ENCODE measurements at places on chromosomes 13 and 19. TPM values are rescaled to one million over a fixed set of nuclear protein-coding genes. Genes with fewer than 3 reads are reported as not detected.

DNA sequence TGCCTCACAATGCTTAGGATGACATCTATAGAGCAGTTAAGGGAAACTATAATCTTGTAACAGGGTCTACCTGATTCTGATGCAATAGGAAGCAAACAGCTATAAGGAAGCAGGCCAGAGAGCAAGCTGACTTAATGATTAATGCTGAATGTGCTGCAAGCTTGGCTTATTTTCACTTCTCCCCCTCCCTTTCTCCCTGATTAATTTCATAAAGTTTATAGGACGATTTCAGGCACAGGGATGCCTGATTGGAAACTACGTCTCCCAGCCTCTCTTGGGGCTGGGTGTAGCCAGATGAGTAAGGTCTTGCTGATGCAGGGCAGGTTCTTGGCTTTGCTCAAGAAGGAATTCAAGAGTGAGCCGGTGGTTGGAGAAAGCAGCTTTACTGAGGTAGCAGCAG lies 82.8 kb upstream of the MRI1 start:
- no peak for DNase-seq

GRCh38 chr19:15107061-15108010 lies at the start of gene SYDE1:
TSS of gene SYDE1 (plus strand) at chr19:15107401. CDS start at chr19:15107434, 33 bp downstream.
- DNase-seq = peak; percentile 59

PTH2 gene
- total RNA-seq = not detected

OR7A5 gene
- total RNA-seq = not detected

- peak; percentile 5 for DNase-seq
These were observed 48.9 kb upstream of the PABPC3 start for GRCh38 chr13:25046985-25047511.

GRCh38 chr13:21676611-21677021 lies 5.7 kb downstream of the FGF9 start:
- no peak for DNase-seq

FCER2 gene
- total RNA-seq = not detected

DNA sequence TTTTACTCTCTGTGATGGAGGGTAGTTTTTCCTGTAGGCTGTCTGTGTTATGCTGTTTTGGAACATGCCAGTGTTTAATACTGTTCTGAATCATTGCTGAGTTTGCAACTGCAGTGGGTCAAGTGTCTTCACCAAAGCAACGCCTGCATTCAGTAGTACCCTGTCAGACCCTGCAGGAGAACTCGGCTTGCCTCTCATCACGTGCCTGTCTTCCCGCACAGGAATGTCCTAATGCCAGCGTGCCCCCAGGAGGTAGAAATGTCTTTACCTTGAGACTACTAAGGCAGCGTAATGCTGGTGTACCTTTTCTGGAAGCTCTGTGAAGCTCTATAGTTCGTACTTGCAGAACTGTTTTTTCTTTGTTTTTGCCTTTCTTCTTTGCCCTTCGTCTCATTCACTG lies 42.3 kb downstream of the POLR1D start:
- DNase-seq = no peak

Measured in fibroblast of villous mesenchyme (primary cell).